LNCaP clone FGC (cell line): ENCODE measurements at places on chromosomes 2 and 18.

- DNase-seq: no peak
Measured at GRCh38 chr2:181988154-181988924, 2.7 kb downstream of the PPP1R1C start.

- no peak for DNase-seq
Measured at GRCh38 chr2:220660277-220661145, 911.6 kb downstream of the EPHA4 start.

DNA sequence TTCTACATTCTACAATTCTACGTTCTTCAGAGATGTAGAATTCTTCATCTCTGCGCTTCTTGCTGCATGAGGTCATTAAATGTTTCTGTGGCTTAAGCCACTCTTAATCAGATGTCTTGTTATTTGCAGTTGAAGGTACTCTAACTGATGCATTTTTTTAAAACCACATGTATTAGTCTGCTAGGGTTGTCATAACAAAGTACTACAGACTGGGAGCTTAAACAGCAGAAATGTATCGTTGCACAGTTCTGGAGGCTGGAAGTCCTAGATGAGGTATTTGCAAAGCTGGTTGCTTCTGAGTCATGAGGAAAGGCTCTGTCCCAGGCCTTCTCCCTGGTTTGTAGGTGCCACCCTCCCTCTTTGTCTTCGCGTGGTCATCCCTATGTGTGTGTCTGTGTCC is 176.3 kb upstream of the GLI2 start:
- DNase-seq: no peak

DNA sequence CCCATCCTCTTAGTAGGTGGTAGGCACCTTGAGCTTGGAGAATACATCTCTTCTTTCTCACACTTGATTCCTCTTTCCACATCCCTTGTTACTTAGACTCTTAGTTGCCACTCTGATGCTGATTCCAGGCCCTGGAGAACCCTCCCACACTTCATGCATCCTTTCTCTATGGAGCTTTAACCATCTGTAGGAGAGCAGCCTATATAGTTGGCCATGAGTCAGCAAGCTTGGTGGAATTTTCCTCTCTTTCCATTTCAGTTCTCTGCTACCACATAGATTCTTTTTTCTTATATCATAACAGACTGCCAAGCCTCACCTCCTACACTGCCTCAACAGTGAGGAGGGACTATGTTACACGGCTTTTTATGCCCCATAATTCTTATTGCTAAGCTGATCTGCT is 851.6 kb upstream of the CDH2 start:
- no peak for DNase-seq

- DNase-seq: no peak
Measured at GRCh38 chr18:12013186-12013916, 32.0 kb downstream of the IMPA2 start.

DNA sequence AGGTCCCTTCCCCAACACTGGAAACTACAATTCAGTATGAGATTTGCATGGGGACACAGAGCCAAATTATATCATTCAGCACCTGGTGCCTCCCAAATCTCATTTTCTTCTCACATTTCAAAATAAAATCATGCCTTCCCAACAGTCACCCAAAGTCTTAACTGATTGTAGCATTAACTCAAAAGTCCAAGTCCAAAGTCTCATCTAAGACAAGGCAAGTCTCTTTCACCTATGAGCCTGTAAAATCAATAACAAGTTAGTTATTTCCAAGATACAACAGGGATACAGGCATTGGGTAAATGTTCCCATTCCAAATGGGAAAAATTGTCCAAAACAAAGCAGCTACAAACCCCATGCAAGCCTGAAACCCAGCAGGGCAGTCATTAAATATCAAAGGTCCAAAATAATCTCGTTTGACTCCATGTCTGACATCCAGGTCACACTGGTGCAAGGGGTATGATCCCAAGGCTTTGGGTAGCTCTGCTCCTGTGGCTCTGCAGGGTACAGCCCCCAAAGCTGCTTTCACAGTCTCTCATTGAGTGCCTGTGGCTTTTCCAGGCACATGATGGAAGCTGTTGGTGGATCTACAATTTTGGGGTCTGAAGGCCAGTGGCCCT is 1370.1 kb upstream of the DDX18 start:
- DNase-seq: no peak

- DNase-seq: no peak
Measured at GRCh38 chr2:221559991-221560390, 12.1 kb downstream of the EPHA4 start.

DNA sequence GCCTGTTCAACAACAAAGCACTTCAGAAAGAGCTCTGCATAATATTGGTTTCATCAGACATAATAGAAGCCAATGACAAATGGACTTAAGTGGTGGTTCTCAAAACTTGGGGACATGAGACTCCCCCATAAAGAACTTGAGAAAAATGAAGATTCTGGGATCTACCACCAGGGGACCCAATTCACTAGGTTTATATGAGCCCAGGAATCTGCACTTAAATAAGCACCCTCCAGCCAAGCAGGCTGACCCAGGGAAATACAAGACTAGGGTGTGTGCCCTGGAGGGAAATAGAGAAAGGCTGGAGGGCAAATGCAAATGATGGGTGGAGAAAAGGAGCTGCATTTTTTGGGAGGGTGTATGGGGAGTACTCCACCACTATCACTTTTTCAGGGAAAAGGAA is 52.5 kb downstream of the SATB2 start:
- no peak for DNase-seq

DNA sequence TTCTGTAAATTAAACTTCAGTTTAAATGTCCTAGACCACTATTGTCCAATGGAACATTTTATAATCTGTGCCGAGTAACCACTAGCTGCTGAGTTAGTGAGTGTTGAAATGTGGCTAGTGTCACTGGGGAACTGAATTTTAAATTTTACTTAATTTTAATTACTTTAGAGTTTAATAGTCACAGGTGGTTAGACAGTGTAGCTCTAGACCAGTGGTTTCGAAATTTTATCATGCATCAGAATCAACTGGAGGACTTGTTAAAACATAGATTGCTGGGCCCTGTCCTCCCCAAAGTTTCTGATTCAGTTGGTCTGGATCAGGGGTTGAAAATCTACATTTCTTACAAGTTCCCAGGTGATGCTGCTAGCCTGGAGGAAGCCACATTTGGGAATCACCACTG is 110.4 kb downstream of the FMNL2 start:
- no peak for DNase-seq

DNA sequence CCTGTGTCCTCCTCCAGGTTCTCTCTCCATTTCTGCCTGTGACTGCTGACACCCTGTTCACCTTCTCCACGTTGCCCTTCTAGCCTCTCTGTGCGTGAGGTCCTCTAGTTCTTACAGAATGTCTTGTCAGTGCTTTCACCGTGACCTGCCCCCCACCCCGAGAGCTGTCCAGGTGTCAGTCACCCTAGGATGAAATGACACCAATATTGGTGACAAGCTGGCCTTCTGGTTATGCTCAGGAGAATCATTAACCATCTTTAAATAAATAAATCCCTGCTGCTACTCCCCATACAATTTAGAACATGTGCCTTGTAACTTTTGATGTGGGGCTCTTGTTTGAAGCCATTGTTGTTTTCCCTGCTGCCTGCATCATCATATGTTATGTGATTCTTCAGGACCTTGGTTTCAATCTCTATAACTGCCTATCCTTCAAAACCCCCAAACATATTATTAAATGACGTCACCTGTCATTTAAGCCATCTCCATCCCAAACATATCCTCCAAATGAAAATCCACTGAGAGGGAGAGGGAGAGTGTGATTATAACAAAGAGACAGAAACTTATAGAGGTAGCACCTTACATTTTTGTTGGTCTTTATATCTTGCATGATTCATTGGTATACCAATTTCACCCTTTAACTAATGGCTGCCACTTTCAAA is 496.3 kb downstream of the PARD3B start:
- no peak for DNase-seq

- no peak for DNase-seq
Measured at GRCh38 chr18:3211236-3211992, 8.4 kb downstream of the MYOM1 start.

GRCh38 chr2:209476367-209477208 is 52.7 kb downstream of the MAP2 start:
- DNase-seq: no peak

DNA sequence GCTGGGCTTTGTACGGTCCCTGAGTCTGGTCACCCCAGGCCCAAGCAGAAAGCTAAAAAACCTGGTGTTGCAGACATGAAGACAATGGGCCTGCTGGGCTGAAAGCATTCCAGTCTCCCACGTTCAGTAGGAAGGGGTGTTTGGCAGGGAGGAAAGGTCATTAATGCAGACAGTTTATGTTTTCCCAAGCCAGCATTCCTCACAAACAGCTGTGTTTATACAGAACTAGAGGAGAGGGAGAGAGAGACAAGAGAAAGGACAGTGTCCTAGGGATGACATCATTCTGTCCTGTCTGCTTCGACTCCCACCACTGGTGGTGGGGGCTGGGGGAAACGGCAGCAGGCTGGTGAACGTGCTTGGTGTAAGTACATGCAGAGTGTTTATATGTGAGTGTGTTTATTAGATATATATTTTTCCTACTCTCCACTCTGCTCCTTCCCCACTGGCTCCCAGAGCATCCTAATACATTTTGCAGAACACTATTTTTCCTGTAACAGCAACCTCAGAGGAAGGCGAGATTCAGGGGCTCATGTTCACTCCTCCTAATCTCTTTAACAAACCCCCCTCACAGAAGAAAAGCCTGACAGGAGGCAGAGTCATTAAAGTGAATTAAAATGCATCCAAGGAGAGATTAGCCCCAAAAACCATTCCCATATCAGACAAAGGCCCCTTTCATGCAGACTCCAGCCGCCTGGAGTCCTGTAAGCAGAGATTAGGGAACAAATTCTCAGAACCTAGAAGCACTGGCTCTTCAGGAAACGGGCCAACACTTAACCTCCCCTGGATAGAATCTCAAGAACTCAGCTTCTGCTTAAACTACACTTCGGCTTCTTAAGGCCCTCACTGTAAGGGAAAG is 380.4 kb downstream of the TNS1 start:
- DNase-seq: no peak

DNA sequence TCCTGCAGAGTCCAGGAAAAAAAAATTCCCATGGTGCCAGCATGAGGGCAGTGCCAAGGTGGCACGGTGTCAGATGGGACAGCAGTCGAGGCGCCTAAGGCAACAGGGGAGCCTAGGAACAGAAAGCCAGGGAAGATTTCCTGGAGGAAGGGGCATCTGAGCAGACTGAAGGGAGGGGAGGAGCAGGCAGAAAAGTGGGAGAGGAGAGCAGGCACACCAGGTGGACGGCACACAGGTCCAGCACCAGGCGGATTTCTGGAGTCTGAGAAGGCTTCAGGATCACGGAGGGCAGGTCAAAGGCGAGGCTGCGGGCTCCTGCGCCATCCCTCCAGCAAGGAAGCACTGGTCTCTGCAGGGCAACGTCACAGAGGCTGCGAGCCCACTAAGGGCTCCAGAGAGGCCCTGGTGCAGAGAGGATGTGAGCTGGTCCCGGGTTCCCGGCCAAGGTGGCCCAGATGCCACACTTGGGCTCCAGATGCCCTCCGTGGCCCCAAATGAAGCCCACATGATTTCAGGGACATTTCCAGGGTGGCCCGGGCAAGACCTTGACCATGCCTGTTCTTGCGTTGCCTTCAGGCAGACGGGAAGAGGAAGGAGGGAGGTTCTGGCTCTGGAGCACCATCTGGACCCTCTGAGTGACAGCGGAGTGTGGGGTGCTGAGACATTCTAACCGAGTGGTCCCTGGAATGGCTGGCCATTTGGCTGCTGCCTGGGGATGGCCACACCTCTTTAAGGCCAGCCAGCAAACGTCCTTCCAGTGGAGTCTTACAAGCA is 4.1 kb downstream of the HS6ST1 start:
- DNase-seq: no peak

DNA sequence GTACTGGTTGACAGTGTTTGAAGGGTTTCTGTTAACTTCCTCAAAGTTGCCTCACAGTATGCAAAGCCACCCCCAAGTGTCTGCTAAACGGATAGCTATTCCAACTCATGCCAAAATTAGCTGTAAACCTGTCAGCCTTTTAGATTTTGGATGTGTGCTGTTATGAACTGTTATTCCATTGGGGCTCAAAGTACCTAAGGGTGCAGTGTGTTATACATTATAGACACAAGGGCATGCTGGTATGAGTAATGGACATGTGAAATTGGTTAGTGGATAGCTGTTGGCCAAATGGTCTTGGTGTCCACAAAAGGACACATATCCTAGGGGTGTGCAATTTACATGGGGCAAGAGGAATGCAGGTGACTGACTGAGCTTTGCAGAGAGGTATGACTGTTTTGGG is 33.7 kb upstream of the CCBE1 start:
- no peak for DNase-seq

- no peak for DNase-seq
Measured at GRCh38 chr2:68193787-68194372, 36.2 kb downstream of the PNO1 start.

DNA sequence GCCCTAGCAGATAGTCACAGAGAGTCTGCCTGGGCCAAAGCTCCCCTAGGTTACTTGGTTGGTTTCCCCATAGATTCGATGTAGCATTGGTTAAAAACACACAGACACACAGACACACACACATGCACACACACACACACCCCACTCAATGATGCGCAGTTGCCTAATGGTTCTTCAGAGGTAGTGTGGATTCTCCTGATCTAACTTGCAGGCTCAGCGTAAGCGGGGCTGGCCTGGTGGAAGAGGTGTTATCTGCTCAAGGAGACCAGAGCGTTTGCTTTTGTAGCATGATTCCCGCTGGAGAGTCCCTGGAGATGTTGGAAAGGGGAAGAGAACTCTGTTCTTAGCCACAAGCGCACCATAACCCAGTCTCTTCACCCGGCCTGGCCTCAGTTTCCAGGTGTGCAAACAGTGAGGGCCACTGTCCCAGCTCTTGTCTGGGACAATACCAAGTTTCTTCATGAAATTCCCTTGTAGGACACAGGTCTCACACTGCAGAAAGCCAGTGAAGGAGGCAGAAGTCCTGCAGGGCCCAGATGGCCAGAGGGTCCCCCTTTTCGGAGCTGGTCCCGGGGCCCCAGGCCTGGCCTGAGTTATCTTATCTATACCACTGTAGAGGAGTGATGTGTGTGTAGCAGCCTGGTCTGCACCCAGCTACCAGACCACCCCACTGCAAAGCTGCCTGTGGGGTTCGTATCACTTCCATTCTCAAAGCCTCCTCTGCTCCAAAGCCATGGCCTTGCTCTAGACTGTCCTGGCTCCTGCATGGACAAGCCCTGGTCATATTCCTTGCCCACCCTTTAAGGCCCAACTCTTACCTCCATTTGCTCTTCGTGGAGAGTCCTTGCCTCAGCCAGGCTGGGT is 3.7 kb downstream of the ACKR3 start:
- DNase-seq: no peak

DNA sequence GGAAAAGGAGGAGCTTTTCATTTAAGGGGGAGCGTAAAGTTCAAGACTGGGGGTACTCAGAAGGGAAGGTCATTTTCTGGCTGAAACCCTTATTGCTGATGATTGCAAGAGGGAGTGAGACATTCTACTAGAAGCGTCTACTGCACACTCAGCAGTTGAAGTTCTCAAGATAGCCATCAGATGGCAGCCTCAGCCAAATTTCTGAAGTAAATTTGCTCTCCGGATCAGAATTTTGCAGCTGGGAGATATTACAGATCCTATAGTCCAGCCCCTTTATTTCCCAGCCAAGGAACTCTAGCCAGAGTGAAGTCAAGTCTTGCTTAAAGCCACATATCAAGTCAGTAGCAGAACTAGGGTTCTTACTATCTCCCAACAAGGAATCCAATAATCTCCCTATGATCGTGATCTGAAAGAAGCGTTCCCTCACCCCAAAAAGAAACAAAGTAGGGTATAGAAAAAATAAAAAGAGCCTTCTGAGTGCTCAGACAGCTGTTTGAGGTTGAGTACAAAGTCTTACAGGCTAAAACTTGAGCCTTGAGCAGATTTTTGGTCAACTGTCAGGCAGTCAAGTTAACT is 24.0 kb downstream of the RAX start:
- peak; percentile 73 for DNase-seq
